ENCODE measurements at places on chromosomes 4 and X. TPM values are rescaled to one million over a fixed set of nuclear protein-coding genes. Genes with fewer than 3 reads are reported as not detected.
A peak's percentile ranks its signal among the peaks of the same experiment; 100 is the strongest.

MAGEA9B gene
- not detected for total RNA-seq

- no peaks in the 10 kb centered on the region for H3K4me1 ChIP-seq
- H3K27ac ChIP-seq, result no peak overlapping the region
- DNase-seq, result no peak
- no peaks in the 10 kb centered on the region for H3K27me3 ChIP-seq
These were observed 1958.9 kb upstream of the TENM3 start for GRCh38 chr4:180284267-180284666.

CENPI gene
- total RNA-seq, result 40.7 TPM

GRCh38 chrX:43962636-43963035, 10.6 kb downstream of the NDP start:
- H3K27me3 ChIP-seq, result no peaks in the 10 kb centered on the region
- DNase-seq, result no peak
- no peak overlapping the region for H3K4me3 ChIP-seq

GRCh38 chrX:47633689-47634590, 4.2 kb upstream of the CFP start:
- 0 out of 2 replicates have a peak, but pooled peaks cover 5% of the 10 kb centered on the region for H3K36me3 ChIP-seq
- H3K27me3 ChIP-seq, result no peaks in the 10 kb centered on the region
- H3K27ac ChIP-seq, result no peak overlapping the region
- DNase-seq, result no peak
- no peaks in the 10 kb centered on the region for H3K4me1 ChIP-seq

GRCh38 chr4:110484767-110485166, 8.8 kb downstream of the ENPEP start:
- H3K36me3 ChIP-seq, result no peaks in the 10 kb centered on the region
- peak; percentile 74 for DNase-seq
- H3K4me3 ChIP-seq, result no peak overlapping the region
- peaks cover 48% of the 10 kb centered on the region for H3K4me1 ChIP-seq

DNA sequence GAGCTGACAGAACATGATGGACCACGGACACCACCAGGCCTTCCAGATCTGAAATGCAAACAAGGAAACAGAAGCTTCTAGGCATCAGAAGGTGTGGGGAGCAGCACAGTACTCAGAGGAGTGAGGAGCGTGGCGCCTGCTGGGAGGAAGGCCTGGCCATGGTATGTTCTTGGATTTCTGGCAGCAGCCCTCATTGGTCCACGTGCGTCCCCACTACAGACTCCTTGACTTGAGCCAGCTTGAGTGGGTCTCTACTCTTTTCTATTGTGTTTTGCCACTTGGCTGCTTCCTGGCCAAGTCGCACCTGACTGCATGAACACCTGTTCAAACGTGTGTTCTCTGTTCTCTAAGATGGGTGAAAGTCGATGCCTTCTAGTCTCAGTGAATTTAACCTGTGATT, 18.0 kb downstream of the ZNF275 start:
- no peak overlapping the region for H3K27ac ChIP-seq
- DNase-seq, result no peak
- 0 out of 2 replicates have a peak, but pooled peaks cover 8% of the 10 kb centered on the region for H3K36me3 ChIP-seq
- no peaks in the 10 kb centered on the region for H3K4me1 ChIP-seq
- H3K4me3 ChIP-seq, result no peak overlapping the region
- no peaks in the 10 kb centered on the region for H3K27me3 ChIP-seq

DNA sequence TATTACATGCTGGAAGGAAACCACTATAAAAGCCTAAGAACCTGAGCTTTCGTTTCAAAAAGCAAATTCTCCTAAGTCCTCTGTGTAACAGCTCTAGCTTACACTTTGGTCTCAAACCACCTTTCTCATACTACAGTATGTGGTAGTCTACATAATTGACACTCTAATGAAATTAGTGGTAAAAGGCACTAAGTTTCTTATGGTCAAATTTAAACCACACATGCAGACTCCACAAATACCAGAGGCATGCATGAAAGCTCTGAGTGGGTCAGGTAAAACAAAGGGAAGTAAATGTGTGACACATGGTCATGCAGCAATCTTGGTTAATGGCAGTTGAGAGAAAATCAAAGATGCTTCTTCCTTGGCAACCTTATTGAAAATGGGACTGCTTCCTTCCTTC, 187.8 kb downstream of the CCNG2 start:
- no peak overlapping the region for H3K4me3 ChIP-seq
- DNase-seq, result no peak
- H3K27me3 ChIP-seq, result peaks cover 4% of the 10 kb centered on the region
- H3K27ac ChIP-seq, result no peak overlapping the region
- H3K36me3 ChIP-seq, result no peaks in the 10 kb centered on the region

- no peak overlapping the region for H3K4me3 ChIP-seq
- H3K27me3 ChIP-seq, result no peaks in the 10 kb centered on the region
- H3K27ac ChIP-seq, result no peak overlapping the region
- no peaks in the 10 kb centered on the region for H3K4me1 ChIP-seq
- no peak for DNase-seq
These were observed 510.0 kb upstream of the HTR2C start for GRCh38 chrX:114073926-114074325.

ADH1A gene
- total RNA-seq, result not detected

NKX3-2 gene
- 2.8 TPM for total RNA-seq

ZBTB49 gene
- 4.7 TPM for total RNA-seq

DNA sequence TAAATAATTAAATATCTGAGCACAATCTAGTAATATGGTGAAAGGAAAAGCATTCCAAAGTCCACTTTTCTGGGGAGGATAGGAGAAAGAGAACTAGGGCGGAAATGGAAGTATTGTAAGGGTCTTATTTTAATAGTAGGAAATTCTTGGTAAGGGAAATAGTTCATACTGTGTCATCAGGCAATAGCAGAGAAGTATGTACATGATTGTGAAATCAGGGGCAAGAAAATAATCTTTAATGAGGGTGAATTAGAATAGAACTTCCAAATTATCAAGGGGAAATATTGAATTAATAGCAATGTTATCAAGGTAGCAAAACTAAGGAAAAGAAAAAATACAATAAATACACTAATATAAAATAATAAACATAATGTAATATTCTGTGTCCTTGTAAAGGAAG, 14.8 kb downstream of the GIMD1 start:
- H3K4me1 ChIP-seq, result no peaks in the 10 kb centered on the region
- peaks cover 5% of the 10 kb centered on the region for H3K36me3 ChIP-seq
- H3K27ac ChIP-seq, result no peak overlapping the region
- H3K4me3 ChIP-seq, result no peak overlapping the region
- H3K27me3 ChIP-seq, result no peaks in the 10 kb centered on the region
- no peak for DNase-seq

ARX gene
- not detected for total RNA-seq

TRPC5OS gene
- total RNA-seq, result not detected

FAM9C gene
- total RNA-seq, result not detected

- H3K4me1 ChIP-seq, result no peaks in the 10 kb centered on the region
- no peak overlapping the region for H3K4me3 ChIP-seq
- DNase-seq, result no peak
- H3K27me3 ChIP-seq, result no peaks in the 10 kb centered on the region
- H3K27ac ChIP-seq, result no peak overlapping the region
- no peaks in the 10 kb centered on the region for H3K36me3 ChIP-seq
These were observed 15.4 kb upstream of the IRF2 start for GRCh38 chr4:184489771-184490170.

DNA sequence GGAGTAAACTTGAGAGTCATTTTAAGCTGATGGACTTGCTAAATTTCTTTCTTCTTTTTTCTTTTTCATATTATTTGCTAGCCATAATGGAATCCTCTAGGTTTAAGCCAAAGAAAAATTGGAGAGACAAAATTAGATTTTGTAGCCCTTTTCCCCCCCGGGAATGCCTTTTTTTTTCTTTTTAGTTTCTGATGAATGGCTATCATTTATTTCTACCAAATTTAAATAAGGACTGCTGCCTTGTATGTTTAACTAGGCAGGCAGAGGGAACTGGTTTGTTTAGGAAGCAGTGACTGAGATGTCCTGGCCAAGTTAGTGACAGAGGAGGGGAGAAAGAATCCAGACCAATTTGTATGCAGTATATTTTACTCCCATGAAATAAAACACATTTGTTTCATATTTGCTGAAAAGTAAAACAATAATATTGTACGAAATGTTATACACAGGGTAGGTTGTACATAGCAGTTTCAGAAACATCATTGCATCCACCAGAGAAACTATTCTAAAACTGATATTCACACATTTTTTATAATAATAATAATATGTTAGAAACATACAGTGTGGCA, 5.7 kb downstream of the PITX2 start:
- H3K27me3 ChIP-seq, result no peaks in the 10 kb centered on the region
- H3K4me1 ChIP-seq, result peaks cover 3% of the 10 kb centered on the region
- no peak overlapping the region for H3K4me3 ChIP-seq
- DNase-seq, result no peak
- no peak overlapping the region for H3K27ac ChIP-seq
- H3K36me3 ChIP-seq, result peaks cover 48% of the 10 kb centered on the region

DNA sequence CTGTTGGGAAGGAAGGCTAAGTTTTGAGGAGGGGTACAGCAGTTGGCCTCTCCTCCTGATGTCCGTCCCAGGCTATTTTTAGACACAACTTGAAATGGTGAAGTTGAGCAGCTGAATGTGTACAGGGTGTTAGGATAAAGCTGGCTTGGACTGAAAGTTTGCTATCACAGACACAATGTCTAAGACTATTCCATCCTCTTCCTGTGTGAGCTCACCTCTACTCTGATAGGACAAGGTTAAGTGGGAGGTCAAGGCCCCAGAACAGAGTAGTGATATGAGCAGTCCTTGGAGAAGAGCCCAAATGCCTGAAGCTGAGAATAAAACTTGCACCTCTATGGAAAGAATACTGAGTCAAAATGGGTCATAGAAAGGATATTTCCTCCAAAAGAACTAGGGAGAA, 4.1 kb downstream of the ATP1B4 start:
- H3K4me1 ChIP-seq, result no peaks in the 10 kb centered on the region
- H3K36me3 ChIP-seq, result no peaks in the 10 kb centered on the region
- no peaks in the 10 kb centered on the region for H3K27me3 ChIP-seq
- H3K4me3 ChIP-seq, result no peak overlapping the region
- no peak for DNase-seq

DMP1 gene
- total RNA-seq, result not detected

DNA sequence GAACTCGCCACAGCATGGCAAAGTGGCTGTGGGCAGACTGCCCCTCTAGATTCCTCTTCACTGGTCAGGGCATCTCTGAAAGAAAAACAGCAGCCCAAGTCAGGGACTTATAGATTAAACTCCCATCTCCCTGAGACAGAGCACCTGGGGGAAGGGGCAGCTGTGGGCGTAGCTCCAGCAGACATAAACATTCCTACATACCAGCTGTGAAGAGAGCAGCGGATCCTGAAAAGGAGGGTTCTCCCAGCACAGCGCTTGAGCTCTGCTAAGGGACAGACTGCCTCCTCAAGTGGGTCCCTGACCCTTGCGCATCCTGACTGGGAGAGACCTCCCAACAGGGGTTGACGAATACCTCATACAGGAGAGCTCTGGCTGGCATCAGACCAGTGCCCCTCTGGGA, 18.8 kb upstream of the ZMAT1 start:
- DNase-seq, result no peak
- H3K27ac ChIP-seq, result no peak overlapping the region
- H3K4me3 ChIP-seq, result no peak overlapping the region
- H3K4me1 ChIP-seq, result no peaks in the 10 kb centered on the region
- no peaks in the 10 kb centered on the region for H3K36me3 ChIP-seq

GRCh38 chrX:48975541-48975940, 3.9 kb upstream of the KCND1 start:
- no peak for DNase-seq
- 0 out of 2 replicates have a peak, but pooled peaks cover 2% of the 10 kb centered on the region for H3K4me1 ChIP-seq
- H3K27me3 ChIP-seq, result no peaks in the 10 kb centered on the region
- no peak overlapping the region for H3K27ac ChIP-seq
- no peak overlapping the region for H3K4me3 ChIP-seq

MAGEA8 gene
- total RNA-seq, result not detected

CCDC158 gene
- total RNA-seq, result 0.53 TPM

GRCh38 chr4:77990904-77991358, 66.2 kb upstream of the FRAS1 start:
- H3K4me1 ChIP-seq, result no peaks in the 10 kb centered on the region
- H3K36me3 ChIP-seq, result no peaks in the 10 kb centered on the region
- H3K4me3 ChIP-seq, result no peak overlapping the region
- DNase-seq, result no peak

TENT5D gene
- total RNA-seq, result not detected

GRCh38 chrX:148741441-148741840, 241.0 kb downstream of the AFF2 start:
- H3K27ac ChIP-seq, result no peak overlapping the region
- H3K4me1 ChIP-seq, result no peaks in the 10 kb centered on the region
- no peak overlapping the region for H3K4me3 ChIP-seq

GRCh38 chr4:184980261-184980660, 38.0 kb upstream of the HELT start:
- no peak overlapping the region for H3K4me3 ChIP-seq
- H3K27me3 ChIP-seq, result no peaks in the 10 kb centered on the region
- no peaks in the 10 kb centered on the region for H3K4me1 ChIP-seq
- DNase-seq, result no peak
- no peaks in the 10 kb centered on the region for H3K36me3 ChIP-seq
- H3K27ac ChIP-seq, result no peak overlapping the region

DNA sequence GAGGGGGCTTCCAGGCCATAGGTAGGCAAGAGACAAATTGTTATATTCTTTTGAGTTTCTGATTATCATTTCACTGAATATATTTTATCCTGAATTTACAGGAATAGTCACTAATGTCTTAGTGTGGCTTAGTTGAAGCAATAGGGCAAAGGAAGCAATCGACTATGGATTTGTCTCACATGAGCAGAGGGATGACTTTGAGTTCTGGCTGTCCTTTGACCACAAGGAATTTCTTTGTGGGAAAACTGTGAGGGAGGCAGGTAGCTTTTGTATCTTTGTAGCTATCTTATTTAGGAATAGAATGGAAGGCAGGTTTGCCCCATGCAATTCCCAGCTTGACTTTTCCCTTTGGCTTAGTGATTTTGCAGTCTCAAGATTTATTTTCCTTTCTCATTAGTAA, 207.3 kb upstream of the ANXA10 start:
- DNase-seq, result no peak
- no peaks in the 10 kb centered on the region for H3K27me3 ChIP-seq
- H3K4me3 ChIP-seq, result no peak overlapping the region
- H3K4me1 ChIP-seq, result no peaks in the 10 kb centered on the region
- no peaks in the 10 kb centered on the region for H3K36me3 ChIP-seq

Measured in SJSA1 (cell line).